ENCODE measurements at places on chromosomes 5 and 9.

GRCh38 chr9:131008909-131009618 is at the start of gene LAMC3:
TSS of gene LAMC3 (plus strand) at chr9:131009174. CDS start at chr9:131009215, 41 bp downstream.
- no peak for DNase-seq

DNA sequence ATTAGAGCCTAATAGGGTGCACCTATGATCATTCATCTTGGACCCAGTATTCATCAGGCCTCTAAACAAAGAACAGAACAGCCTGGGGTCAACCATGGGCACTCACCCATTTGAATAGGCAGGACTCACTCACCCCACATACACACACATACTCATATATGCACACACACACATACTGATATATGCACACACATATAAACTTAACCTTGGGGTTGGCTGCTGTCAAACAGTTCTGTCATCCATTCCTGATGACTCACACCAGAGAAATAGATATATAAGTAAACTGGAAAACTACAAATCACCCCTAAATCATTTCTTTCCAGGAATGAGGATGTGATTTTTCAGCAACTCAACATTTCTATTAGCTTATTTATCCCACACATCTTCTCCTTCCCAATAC is 51.3 kb downstream of the ARL15 start:
- DNase-seq = no peak

DNA sequence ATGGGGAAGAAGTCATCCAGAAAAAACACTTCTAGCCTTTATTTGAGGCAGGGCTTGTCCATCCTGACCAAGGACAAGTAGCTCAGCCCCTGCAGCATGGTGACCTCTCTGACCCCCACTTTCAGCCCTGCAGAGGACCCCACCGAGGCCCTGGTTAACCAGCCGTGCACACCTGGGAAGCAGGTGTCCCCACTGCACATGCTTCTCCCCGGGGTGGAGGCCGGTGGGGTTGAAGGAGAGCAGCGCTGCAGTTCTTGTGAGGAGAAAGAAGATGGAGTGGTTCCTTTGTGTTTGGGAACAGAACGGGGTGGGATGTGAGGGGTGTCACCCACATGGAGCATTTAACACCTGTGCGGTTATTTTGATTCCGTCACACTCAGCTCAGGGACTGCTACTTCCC is 21.1 kb upstream of the ZBTB34 start:
- DNase-seq = no peak

DNA sequence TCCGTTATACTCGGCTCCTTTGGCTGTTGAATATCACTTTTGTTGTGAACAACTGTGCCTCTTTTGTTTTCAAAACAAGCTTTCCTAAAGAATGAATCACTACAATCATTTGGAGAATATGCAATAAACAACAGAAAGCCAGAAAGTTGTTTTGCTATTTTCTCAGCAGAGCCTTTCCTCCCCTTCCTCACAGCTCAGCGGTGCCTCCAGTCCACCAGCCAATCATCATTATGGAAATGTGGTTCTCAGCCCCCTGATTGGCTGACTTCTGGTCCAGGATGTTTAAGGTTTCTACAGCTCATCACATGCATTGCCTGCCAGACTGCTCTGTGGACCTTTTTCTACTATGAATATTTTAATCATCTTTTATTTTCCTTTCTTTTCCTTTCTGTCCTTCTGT is 9.1 kb upstream of the ZNF608 start:
- no peak for DNase-seq

- DNase-seq = no peak
These were observed 73.3 kb downstream of the GLIS3 start for GRCh38 chr9:4226331-4227250.

- DNase-seq = no peak
These were observed 31.9 kb downstream of the CAMK4 start for GRCh38 chr5:111256128-111256527.

GRCh38 chr9:93325307-93326035 is 126.0 kb upstream of the FAM120A start:
- no peak for DNase-seq

GRCh38 chr9:79104216-79104615 is 467.5 kb upstream of the TLE4 start:
- no peak for DNase-seq

DNA sequence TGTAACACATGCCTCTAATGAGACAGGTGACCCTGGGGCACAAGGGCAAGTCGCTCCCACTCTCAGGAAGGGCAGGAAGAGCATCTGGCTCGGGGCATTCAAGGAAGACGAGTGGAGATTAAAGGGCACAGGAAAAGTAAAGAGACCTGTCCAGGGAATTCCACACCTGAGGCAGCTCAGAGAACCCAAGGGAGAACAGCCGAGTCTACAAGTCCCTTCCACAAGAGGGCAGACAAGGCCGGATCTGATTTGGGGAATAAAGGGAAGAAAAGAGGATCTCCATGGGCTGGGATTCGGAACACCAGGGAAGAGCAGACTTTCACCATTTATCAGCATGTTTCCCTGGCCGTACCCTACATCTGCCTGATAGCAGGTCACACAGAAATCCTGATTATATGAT is 28.1 kb downstream of the GPX3 start:
- DNase-seq = no peak

GRCh38 chr5:20604992-20605391 is 617.0 kb upstream of the CDH18 start:
- DNase-seq = no peak

GRCh38 chr5:18438126-18438525 is 803.9 kb downstream of the TAF11L14 start:
- DNase-seq = no peak

DNA sequence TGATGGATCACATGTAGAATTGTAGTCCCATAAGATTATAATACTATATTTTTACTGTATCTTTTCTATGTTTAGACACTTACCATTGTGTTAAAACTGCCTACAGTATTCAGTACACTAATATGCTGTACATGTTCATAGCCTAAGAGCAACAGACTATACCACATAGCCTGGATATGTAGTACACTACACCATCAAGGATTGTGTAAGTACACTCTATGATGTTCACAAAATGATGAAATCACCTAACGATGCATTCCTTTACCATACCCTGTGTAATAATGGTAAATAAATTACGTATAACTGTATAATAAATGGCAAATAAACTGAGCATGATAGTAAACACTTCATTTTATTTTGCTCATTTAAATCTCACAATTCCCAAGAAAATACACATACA is 60.3 kb downstream of the RICTOR start:
- DNase-seq = no peak

GRCh38 chr5:45532826-45533624 is 163.2 kb downstream of the HCN1 start:
- DNase-seq = no peak

- DNase-seq = no peak
These were observed 93.0 kb upstream of the NIPAL4 start for GRCh38 chr5:157366741-157367674.

DNA sequence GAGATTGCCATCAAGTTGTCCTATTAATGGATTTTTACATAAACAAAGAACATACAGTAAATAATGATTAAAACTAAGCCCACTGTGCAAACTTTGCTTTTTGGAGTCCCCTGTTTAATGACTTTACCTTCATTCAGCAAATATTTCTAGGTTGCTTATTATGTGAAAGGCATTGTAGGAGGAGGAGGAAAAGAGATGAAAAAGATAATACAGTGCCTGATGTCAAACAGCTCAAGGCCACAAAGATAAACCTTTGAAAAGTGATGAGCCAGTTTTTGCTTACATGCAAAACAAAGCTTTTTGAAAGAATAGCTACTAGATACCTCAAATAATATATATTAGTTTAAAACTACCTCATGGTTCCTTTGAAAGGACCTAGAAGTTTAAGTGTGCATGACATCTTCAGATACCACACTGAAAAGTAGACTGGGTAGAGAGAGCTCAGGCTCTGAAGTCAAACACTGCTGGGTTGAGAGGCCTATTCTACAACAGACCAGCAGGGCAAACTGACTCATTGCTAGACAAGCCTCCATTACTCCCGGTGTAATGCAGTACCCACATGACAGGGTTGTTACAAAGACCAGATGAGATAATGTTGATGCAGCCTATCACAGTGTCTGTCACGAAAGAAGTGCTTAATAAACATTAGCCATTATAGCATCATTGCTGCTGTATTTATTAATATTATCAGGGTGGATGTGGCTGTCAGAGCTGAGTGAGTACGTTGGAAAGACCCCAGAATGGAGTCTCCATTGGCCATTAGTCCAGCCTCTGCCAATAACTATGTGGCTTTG is 11.8 kb downstream of the DEPDC1B start:
- DNase-seq = no peak
